ENCODE measurements at places on chromosomes 1 and 21.

DNA sequence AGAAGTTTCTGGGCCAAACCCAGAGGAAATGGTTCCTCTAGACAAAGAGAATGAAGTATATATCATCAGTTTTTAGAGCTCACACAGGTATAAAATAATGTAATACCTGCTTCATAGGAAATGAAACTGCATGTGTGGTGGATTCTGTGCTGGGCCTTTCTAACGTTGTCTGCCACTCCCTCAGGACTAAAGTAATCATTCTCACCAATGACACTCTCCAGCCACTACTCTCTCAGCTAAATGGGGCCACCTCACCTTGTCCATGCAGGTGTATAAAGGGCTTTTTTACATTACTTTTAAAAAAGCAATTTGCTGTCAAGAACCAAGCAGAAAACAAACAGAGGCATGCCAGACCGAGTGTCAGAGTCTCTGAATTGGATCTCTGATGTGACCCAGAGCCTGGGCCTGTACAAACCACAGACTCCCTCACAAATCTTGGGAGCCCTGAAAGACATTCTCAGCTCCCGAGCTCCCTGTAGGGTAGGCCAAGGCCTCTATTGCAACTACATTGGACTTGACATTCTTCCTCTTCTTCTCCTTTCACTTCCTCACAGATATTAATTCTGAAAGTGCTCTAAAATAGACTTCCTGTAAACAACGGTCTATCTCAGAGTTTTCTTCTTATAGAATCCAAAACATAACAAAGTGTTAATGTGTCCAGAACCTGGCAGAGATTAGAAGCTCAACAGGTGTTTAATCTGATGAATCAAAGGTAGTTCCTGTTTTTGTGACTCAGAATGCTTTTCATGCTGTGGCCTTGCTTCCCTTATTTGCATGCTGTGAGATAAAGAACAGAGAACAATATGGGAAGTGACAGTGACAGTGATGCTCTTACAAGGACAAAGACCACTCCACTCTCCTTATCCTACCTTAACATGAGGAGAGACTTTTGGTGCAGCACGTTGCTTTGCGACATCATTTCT, 8.6 kb downstream of the AIM2 start:
- no peak for DNase-seq

DNA sequence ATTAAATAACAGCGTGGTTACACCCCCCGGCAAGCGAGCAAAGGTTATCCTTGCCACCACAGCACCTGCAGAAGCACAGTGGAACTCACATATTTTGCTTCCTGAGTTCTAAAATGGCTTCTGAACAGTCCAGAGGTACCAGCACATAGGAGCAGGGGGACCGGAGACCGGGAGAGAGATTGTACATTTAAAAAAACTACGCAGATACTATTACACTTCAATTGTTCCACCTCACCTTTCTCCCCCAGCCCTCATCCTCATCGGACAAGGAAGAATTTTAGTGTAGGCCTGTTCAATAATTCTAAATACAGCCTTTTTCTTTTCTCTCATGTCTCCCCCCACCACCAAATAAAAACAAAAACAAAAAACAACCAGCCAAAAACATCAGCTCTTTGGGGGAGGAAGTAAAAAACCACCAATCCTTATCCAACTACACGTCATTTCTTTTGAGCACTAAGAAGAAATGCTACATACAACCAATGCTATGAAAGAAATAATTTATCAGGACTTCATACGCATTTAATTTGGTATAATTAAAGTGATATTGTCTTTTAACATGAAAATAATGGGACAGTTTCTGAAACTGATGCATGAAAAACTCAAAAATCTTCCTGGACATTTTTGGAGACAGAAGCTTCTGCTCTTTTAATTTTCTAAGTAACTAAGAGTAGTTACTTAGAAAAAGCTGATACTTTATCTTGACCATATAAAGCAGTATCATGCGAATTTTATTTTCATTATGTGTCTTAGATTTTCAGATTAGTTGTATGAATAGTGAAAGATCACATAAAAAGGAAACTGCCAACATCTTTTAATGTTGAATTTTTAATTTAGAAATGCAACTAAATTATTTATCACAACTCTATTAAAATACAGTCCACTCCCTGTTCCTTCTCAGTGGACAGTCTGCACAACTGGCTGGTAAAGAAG, 9.1 kb downstream of the CDKN2C start:
- DNase-seq = peak; percentile 96

DNA sequence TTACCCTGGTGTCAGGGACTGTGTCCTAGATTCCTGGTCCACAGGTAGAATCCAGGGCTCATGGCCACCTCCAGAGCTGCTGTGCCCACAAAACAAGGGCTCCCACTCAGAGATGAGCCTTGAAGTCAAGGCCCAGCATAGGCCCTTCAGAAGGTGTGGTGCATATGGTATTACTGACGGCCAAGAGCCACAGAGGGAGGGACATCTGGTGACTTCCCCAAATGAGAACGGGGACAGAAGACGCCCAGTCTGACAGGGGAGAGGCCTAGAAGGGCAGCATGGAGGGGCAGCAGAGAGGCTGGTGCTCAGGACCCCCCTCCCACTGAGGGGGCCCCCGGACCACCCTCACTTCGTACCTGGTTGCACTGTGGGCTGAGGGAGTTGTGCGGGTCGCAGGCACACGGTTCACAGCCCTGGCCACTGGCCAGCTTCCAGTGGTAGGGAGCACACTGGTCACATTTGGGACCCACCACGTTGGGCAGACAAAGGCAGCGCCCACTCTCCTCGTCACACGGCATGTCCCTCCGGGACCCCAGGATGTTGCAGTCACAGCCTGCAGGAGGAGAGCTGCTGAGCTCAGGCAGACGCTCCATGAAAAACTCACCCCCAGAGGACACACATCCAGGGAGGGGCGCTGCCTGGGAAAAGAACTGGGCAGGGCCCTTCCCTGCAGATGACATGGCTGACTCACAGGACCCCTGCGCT, 25.0 kb downstream of the LAMB3 start:
- DNase-seq = no peak

DNA sequence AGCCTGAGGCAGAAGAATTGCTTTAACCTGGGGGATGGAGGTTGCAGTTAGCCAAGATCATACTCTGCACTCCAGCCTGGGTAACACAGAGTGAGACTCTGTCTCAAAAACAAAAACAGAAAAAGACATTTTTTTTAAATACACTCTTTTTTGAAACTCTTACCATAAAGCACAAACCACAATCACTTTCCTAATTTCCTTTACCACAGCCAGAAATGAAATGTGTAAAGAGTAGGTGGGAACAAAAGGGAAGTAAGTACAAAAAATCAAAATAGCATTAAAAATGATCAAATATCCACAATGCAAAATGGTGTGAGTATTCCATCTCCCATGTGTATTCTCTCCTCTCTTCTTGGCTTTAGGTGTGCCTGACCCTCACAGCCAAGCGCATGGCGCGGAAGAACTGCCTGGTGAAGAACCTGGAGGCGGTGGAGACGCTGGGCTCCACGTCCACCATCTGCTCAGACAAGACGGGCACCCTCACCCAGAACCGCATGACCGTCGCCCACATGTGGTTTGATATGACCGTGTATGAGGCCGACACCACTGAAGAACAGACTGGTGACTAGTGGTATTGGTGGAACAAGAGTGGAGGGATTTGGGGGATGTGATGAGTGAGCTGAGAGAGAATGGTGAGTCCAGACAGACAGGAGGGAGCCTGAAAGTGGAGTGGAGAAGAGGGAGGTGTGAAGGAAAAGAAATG, 14.9 kb downstream of the ATP1A4 start:
- no peak for DNase-seq

DNA sequence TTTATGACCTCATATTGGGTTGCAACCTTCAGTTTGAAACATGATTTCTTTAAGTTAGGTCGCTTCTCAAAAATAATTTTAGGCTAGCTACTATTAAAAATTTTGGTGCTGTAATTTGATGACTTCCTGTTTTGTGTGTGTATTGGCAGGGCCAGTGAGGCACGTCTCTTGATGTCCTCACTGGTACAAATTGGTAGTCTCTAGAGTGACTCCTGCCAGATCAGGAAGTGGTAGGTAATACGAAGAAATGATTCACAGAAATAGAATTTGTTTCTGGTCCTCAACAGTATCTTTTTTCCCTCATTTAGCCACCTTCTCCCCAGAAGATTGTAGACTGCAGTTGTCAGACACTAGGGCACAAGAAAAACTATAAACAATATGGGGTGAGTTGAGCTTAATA, 120.9 kb upstream of the KIAA1614 start:
- DNase-seq = peak; percentile 24

DNA sequence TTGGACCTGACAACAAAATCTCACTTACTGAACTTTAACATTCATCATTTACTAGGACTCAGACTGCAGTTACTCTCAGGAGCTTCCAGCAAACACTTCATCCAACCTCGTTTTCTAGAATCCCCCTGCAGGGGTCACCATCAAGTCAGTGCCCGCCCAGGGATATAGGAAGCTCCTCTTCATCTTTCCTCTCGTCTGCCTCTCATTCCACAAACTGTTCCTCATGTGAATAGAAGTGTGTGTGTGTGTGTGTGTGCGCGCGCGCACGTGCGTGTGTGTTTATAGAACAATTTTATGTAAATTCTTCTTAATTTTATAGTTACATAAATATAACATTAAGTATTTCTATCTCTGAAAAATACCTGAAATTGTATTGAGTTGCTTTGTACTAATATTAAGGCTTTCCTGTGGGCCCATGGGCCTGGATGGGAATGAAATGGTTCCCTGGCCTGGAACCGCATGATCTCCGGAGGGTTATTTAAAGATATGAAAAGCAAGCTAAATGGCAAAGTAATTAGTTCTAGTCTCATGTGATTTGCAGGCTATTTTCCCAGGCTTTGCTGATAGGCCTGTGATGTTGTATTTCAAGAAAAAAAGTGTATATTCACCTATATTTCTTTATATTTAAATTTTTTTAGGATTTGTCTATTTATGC, 21.7 kb upstream of the ABCD3 start:
- no peak for DNase-seq

GRCh38 chr1:213277036-213277435, 226.0 kb downstream of the RPS6KC1 start:
- no peak for DNase-seq

GRCh38 chr1:16184557-16185303, 27.7 kb downstream of the ARHGEF19 start:
- DNase-seq = no peak

DNA sequence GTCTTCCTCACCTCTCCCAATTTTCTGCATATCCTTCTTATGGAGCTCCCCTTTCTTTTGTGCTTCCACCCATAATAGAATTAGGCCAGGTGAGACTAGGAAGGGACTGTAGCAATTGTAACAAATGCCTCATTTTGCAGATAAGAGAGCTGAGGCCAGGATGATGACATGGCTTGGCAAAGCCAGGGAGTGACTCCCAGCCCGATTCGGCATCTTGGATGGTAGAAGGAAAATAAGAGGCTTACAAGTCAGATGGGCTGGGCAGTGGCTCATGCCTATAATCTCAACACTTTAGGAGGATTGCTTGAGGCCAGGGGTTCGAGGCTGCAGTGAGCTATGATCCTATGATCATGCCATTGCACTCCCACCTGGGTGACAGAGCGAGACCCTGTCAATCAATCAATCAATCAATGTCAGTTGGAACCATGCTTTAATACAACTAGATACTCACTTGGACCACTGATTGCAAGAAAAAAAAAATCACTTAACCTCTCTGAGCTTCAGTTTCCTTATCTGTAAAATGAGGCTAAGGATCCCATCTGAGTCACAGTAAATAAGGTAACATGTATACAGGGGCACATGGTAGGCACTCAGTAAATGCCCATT, 51.6 kb downstream of the PLEKHA6 start:
- DNase-seq = no peak

DNA sequence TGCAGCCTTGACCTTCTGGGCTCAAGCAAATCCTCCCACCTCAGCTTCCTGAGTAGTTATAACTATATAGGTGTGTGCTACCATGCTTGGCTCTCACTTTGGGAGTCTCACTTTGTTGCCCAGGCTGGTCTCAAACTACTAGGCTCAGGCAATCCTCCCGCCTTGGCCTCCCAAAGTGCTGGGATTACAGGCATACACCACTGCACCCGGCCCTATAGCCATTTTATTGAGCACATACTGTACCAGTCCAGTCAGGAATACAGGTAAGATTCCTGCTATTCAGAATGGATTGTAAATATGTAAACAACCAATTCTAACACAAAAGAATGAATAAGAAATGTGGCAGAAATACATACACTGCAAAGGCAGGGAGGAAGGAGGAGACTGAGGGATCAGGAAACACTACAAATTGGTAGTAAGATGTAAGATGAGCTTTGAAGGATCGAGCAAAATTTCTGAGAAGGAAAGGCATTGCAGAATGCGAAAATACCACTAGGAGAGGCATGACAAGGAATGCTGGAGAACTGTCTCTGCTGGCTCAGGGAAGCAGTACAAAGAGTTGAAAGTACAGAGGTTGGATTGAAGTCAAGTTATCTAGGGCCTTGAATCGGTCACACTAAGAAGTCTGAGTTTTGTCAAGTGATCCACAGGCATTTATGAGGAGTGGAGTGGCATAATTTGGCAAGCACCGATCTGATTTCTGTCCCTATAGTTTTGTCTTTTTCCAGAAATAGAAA, 60.4 kb downstream of the LHX4 start:
- DNase-seq = no peak

DNA sequence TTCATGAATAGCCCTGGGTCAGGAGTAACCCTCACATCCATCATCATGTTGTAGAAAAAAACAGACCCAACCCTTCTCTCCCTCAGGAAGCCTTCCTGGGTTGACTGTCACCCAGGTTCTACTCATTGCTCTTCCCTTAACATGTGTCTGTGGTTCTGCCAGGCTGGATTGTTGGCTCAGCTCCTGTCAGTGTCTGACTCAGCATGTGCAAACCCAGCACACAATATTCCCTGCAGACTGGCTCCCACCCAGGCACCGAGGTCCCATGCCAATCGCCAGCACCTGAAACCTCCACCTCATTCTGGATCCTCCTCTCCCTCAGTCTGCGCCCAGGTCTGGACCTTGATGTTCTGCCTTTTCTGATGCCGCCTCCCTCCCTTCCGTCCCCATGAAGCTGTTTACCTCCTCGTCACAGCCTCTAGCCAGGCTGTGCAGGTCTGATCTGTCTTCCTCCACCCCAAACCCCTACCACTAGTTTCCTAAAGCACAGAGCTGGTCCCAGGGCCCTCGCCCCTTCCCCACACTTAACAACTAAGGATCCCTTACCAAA, 4.3 kb upstream of the S100A8 start:
- DNase-seq = no peak

GRCh38 chr1:77355010-77355409, 73.2 kb downstream of the AK5 start:
- DNase-seq = no peak

Measured in NCI-H2029 treated with DMSO at 0.1 percent for 48 hours (cell line).